ENCODE measurements at places on chromosomes 6 and 20.

GRCh38 chr20:24980291-24981053, 12.1 kb downstream of the APMAP start:
- DNase-seq = no peak

GRCh38 chr20:25191051-25191450, 4.5 kb upstream of the ENTPD6 start:
- no peak for DNase-seq

DNA sequence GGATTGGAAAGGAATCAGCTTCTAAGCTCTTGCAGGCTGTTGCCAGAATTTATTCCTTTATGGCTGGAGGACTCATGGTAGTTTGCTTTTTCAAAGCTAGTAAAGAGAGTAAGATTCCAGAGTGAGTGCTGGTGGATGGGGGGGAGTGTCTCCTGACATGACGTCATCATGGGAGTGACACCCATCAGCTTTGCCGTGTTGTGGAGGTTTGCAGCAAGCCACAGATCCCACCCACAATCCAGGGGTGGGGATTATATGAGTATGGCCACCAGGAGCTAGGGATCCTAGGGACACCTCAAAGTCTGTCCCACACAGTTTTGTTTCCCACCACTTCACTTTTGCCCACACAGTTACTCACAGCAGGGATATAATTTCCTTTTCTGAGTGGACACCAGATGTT, 28.7 kb upstream of the PMEPA1 start:
- DNase-seq = no peak

DNA sequence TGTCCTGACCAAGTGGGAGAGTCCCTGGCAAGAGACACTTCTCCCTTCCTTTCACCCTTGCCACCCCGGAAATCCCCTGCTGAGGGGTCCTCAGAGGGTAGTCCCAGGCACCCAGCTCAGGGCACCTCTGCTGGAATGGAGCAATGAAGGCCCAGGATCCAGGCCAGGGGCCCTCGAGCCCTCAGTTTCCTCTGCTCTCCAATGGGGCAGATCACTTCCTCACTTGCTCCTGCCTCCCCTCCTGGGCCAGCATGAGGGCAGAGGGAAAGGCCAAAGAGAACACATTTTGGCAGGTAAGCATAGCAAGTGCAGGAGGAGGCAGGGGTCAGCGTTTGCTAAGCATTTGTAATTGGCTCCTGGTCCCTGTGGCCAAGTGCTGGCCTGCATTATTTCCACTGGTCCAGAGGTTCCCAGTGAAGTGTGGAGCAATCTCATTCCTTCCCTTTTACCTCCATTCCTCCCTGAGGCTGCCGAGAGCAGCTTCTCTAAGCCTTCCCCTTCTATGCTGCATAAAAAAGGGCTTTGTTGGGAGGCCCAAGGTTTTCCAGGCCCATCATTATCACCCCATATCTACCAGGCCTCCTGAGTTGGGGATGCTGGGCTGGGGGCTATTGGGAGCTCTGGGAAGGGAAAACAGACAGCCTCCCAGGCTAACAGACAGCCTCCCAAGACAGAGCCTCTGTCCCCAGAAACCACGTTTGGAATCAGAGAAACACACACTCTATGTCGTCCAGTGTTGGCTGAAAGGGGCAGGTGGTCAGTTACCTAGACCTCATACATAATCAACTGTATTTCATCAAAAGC, 28.8 kb upstream of the VEGFA start:
- DNase-seq = no peak

DNA sequence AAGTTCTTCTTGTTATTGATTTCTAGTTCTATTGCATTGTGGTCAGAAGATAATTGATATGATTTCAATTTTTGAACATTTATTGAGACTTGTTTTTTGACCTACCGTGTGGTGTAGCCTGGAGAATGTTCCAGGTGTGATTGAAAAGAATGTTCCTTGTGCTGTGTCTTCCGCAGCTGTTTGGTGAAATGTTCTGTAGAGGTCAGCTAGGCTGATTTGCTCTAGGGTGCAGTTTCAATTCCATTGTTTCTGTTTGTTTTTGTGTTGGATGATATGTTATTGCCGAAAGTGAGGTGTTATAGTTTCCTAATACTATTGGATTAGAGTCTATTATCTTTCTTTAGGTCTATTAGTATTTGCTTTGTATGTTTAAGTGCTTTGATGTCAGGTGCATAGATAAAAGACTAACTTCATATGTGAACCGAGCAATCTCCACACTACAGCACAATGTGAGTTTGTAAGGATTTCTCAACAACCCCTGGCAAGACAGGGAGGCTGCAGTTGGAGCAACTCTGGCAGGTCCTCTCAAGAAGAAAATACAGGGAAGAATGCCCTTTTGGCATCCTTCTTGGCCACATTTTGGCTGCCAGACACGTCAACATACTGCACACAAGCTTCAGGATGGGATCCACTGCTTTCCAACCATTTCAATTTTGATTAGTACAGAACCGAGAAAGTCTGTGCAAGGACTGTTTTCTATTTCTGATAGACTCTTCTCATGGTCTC, 320.7 kb downstream of the RNF144B start:
- no peak for DNase-seq

- DNase-seq = no peak
Observed at GRCh38 chr20:16654858-16655535, 74.8 kb upstream of the SNRPB2 start.

GRCh38 chr6:82904860-82905259, 160.8 kb downstream of the UBE3D start:
- DNase-seq = no peak

- DNase-seq = no peak
Observed at GRCh38 chr6:156260815-156261214, 516.4 kb upstream of the ARID1B start.

GRCh38 chr6:56529594-56530191, 113.0 kb downstream of the DST start:
- DNase-seq = no peak

DNA sequence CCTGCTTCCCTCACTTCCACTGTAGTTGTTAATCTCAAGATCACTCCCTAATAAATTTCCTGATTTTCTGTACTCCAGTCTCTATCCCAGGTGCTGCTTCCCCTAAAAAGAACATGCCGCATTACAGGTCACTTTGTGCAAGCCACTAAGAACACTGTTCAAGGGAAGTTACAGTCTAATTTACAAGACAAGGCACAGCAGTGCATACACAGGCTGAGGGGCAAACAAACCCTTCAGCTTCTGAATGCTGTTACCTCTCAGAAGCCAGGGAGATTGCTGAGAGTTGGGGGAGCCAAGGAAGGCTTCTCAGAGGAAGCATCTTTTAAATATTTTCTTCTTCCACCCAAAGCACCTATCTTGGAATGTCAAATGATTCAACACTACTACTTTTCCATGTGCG, 445.3 kb upstream of the FLRT3 start:
- no peak for DNase-seq

- no peak for DNase-seq
Observed at GRCh38 chr6:55281215-55281614, 46.1 kb upstream of the GFRAL start.

DNA sequence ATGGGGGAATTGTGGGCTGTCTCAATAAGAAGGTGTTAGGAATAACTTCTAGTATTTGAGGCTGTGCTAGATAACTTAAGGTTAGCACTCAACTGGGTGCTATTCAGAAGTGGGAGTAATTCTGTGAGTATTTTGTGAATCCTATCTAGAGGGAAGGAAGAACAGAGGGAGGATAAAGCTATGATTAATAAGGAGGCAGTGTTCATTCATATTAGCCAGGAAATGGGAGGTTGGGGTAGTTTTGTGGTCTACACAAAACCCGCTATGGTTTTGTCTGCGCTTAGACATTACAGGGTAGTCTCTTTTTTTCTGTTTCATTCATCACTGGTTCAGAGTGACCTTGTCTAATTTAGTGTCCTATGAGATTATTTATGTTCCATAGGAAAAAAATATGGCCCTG, 341.0 kb downstream of the ARHGAP18 start:
- DNase-seq = no peak

- no peak for DNase-seq
Observed at GRCh38 chr6:148212366-148212765, 130.3 kb upstream of the SASH1 start.
